GM23338 (cell line): ENCODE measurements at places on chromosomes 7 and 10.

DNA sequence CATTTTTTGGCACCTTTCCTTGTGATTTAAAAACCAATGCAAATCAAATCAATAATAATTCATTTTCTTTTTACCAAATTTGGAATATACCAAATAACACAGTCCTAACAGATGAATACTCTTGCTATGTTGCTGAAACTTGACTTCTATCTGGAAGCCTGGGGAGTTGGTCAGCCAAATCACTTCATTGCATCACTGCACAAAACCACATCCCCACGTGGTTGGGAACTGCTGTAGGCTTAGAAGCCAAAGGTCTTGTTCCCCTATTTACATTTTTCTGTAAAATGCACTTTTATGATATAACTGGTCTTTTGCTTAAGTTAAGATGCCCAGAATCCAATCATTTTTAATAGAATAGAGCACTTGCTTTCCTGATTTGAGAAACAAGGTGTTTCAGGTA lies 15.2 kb downstream of the GPR85 start:
- DNase-seq, result no peak

DNA sequence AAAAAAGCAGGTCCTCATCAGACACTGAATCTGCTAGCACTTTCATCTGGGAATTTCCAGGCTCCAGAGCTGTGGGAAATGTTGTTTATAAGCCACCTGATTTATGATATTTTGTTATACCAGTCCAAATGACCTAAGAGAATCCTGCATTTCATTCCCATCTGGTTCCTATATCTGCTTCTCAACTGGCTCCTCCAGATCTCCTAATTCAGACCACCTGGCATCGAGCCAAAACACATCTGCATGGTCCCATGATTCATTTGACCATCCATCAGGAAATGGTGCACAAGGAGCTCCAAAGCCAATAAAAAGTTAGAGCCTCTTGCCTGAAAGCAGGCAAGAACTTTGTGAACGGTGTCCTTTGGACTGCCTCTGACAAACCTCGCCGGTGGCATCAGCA lies 108.9 kb downstream of the IPMK start:
- DNase-seq, result no peak

- no peak for DNase-seq
Observed at GRCh38 chr10:123462756-123463155, 203.4 kb upstream of the GPR26 start.

DNA sequence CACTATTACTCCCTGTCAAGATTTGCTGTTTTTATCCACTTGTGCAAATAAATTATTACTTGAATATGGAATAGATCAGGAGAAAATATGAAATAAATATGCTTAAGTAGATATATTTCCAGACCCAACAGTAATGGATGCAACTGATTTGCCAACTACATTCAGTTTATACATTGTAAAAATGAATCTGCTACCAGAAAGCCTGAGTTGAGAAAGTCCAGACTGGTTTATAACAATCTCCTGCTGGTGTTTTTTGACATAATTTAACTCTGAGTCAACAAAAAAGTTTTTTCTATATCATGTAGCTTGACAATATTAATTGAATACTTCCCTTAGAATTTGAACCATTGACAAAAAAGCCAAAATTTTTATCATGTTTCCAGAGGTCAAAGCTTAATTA lies 265.8 kb upstream of the SEMA3D start:
- DNase-seq, result no peak

- no peak for DNase-seq
Observed at GRCh38 chr10:124262234-124262865, 156.4 kb downstream of the OAT start.
